Adipocyte (in vitro differentiated cells): ENCODE measurements at places on chromosomes 5 and 9.
A peak's percentile ranks its signal among the peaks of the same experiment; 100 is the strongest.

DNA sequence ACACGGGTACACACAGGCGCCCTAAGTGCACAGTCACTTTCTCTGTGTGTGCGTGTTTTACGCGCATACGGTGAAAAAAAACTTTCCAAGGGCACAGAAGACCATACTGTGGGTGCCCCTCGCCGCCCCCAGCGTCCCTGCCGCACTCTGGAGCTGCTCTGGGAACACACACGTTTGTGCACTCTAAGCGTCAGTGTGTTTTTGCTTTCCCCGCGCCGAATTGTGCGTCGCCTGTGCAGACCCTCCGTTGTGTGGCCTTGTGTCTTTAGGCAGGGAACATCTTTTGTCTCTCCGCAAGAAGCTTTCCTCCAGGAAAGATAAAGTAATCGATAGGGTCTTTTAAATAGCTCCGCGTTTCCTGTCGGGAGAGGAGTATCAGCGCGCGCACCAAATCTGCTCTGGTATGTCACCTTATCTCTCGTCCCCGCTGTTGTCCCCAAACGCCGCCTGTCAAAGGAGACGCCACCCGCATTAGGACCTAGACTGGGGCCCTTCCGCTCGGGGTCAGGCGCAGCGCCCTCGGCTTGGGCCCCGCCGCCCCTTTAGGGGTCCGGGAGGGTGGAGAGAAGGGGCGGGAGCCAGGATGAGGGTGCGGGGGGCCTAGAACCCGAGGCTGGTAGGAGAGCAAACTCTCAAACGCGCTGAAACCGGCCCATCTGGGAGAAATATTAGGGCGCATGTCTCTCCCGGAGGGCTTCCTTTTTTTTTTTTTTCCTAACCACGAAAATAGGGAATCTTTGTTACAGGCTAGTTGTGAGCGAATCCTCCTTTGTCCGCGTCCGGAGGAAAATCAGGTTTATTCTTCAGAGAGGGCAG lies 10.5 kb upstream of the NKX2-5 start:
- no peak for DNase-seq

GRCh38 chr9:110952540-110952859 lies 85.8 kb downstream of the LPAR1 start:
- no peak for DNase-seq

DNA sequence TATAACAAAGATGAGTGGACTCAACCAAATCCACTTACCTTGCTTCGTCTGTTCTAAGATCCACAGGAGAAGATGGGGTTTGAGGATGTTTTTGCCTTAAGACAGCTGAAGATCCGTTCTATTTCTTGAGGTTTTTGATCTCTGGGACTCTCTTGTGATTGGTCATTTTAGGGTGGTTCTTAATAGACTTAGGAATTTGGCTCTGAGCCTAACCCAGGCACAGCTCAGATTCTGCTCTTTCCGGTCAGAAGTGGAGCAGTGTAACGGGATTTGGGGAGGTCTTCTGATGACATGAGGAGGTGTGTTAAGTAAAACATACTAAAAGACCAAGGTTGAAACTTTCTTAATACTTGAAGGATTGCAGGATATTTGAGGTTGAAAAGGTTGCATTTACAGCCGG lies 166.9 kb downstream of the DMRT2 start:
- DNase-seq = no peak

DNA sequence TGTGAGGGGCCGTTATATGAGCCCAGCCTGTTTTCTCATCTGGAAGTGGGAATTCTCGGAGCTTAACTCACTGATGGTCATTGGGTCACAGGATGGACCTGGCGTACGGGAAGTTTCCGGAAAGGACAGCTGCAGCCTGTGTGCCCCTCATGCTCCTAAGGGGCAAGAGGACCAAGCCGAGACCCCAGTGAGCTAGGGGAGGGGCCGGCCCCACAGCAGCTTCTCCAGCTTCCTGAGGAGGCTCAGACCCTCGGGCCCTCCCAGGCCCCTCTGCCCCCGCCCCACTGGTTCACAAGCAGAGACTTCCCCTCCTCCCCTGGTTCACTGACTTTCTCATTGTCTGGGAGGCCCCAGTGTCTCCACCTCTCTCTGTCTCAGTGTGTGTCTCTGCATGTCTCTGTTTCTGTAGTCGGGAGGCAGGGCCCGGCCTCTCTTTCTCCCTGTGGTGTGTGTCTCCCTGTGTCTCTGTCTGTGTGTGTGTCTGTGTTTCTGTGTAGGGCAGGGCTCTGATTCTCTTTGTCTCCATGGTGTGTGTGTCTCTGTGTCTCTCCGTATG lies 32.3 kb upstream of the FIBCD1 start:
- no peak for DNase-seq

GRCh38 chr9:20980832-20981455 lies 50.5 kb downstream of the HACD4 start:
- peak; percentile 80 for DNase-seq

GRCh38 chr5:20020247-20020646 lies 32.2 kb upstream of the CDH18 start:
- DNase-seq = no peak

- DNase-seq = peak; percentile 97
Observed at GRCh38 chr9:114396558-114397218, 8.9 kb upstream of the AKNA start.

DNA sequence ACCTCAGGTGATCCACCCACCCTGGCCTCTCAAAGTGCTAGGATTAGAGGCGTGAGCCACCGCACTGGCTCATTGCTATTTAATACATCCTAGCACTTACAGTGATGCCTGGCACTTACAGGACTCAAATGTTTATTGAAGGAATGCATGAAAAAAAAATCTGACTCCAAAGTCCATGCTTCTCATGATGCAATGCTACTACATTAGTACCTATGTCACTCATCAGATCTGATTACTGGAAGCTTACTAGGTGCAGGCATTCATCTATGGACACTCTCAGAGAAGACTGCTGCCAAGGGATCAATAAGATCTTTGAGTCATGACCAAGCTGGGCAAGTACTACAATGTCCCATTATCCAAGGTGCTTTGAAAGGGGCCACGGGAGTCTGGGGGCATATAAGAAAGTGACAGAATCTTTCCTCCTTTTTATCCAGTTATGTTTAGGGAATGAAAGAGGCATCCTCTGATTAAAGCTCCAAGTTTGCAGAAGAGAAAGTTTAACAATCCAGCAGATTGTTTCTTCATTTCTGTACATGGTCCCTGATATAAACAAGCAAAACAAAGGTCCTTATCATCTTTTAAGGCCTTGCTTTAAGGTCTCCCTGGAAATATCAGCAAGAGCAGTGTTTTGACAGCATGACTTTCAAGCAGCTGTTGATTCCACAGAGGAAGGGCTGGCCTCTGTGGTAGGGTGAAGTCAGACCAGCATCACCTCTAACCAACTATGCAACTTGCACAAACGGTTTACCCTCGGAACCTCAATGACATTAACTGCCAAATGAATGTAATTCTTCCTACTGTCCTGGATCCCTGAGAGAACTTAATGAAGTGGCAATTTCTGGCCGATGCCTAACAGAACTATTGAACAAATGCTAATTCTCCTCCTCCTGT lies 35.9 kb downstream of the ARPC5L start:
- no peak for DNase-seq

DNA sequence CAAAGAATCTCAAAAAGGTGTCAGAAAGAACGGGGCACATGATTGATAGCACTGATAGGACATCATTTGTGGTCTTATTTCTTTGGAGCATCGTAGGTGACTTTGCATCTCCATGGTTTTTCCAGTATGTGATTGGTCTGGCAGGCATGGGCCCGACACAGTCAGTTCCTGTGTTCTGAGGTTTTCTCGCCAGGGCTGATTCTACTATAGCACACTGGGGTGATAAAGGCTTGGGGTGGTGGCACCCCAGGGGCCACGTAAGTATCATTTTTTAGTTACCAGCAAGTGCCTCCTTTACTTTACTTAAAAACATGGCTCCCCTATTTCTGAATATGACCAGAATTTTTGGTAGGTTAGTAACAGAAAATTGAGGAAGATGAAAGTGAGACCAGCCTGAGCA lies 202.7 kb downstream of the RFK start:
- DNase-seq = no peak

- no peak for DNase-seq
Observed at GRCh38 chr5:119395080-119395836, 39.4 kb downstream of the TNFAIP8 start.

GRCh38 chr5:108379722-108380530 lies 2.0 kb downstream of the FBXL17 start:
- peak; percentile 24 for DNase-seq

GRCh38 chr5:136907371-136907770 lies 542.0 kb upstream of the TRPC7 start:
- no peak for DNase-seq

- DNase-seq = no peak
Observed at GRCh38 chr5:128913551-128913950, 51.7 kb upstream of the SLC27A6 start.

GRCh38 chr9:112333639-112334431 lies 416 bp upstream of the PTBP3 start:
- DNase-seq = peak; percentile 99

DNA sequence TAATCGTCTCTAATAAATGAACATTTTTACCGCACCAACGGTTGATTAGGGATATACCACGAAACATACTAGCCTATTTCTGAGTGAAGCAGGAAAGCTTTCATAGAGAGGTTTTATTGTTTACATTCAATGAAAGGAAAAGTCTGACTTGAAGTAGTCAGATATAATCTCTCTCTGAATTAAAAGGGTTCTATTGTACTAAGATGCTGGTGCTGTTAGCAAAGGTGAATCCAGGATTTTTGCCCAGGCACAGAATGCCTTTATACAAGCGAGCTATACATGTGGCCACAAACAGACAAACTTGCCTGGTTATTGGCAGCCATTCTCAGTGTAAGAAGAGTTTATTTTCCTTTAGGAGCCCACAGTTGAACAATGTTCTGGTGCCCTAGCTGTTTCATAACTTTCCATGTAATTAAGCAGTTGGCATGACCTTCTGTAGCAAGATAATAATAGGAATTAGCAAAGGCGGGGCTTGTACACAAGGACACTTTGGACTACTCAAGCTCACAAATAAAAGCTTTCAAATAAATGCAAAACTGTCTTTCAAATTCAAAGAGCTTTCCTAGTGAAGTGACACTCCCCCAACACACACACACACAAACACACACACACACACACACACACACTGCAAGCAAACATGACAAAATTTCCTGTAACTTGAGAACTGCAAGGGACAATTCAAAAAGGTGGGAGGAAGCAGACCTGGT lies 198.7 kb upstream of the MAP3K1 start:
- no peak for DNase-seq

DNA sequence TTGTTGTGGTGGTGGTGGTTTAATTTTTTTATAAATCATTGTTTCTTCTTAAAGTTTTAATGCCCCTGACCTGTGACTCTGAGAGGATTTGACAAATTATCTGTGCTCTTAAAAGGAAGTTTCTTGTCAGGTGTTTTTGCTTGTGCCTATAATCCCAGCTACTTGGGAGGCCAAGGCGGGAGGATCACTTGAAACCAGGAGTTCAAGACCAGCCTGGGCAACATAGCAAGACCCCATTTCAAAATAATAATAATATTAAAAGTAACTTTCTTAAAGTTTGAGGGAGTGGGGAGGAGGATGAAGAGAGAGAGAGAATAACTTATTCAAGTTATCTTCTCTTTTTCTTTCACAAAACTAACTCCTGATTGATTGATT lies 12.2 kb upstream of the ERMP1 start:
- no peak for DNase-seq

- no peak for DNase-seq
Observed at GRCh38 chr9:37390759-37391158, 31.7 kb upstream of the GRHPR start.

DNA sequence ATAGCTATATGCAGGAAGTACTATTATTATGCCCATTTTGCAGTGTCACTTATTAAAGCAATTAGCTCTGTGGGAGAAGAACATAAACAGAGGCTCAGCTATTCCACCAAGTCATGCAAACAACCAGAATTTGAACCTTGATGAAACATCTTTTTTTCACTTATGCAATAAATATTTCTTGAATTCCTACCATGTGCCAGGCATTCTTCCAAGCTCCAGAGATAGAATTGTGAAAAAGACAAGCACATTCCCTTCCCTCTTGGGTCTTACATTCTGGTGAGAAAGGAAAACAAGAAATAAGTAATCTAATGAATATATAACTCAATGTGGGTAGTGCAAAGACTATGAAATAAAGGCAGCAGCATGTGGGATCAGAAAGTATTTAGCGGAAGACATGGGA lies 32.1 kb upstream of the ADRB2 start:
- peak; percentile 62 for DNase-seq

DNA sequence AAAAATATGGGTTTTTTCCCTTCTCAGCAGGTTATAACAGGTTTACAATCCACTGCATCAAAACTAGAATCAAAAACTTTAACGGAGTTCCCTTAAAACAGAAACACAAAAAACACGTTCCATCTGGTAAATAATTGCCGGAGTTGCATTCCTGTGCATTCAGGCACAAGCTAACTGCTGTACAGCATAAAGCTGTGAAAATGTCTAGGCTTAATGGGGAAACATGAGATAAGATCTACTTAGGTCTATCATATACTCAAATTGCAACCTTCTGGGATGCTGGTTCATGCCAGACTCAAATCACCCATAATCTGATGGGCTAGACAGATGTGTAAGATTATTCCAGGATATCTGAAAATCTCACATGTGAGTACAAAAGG lies 265.3 kb downstream of the DOCK8 start:
- no peak for DNase-seq

GRCh38 chr5:107615299-107615817 lies 55.4 kb downstream of the EFNA5 start:
- peak; percentile 31 for DNase-seq

DNA sequence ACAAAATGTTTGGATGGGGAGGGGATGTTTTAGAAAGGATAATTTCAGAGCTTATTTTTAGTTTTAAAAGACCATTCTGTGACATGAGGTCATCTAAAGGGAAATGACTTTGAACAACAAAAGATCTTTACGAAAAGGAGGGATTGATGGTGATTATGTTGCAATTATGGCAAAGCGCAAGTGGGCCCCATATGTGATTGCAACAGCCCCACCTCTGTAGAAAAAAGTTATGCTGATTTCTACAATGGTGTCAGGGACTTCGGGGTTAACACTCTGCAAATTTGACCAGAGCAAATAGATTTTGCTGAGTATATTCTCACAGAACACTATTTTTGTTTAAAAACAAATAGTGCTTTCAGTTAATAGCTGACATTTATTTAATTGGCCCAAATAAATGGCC lies 312.8 kb downstream of the NSG2 start:
- no peak for DNase-seq
